ENCODE measurements at places on chromosomes 6 and 20. TPM values are rescaled to one million over a fixed set of nuclear protein-coding genes. Genes with fewer than 3 reads are reported as not detected.

Gene FOXO3
- 27.9 TPM for total RNA-seq

Gene COL9A3
- total RNA-seq: 0.69 TPM

Gene BMP2
- 0.31 TPM for total RNA-seq

Gene KIF13A
- 40.4 TPM for total RNA-seq

Gene CD40
- 2.4 TPM for total RNA-seq

Gene C6orf118
- total RNA-seq: not detected

Gene DNAH8
- total RNA-seq: not detected

Gene CST5
- total RNA-seq: not detected

Gene ZC2HC1B
- total RNA-seq: not detected

Gene SPACA1
- not detected for total RNA-seq

Gene ADGRG6
- total RNA-seq: 41.0 TPM

Gene MAPK13
- 0.36 TPM for total RNA-seq

Gene MRAP2
- total RNA-seq: 1.0 TPM

Gene CLVS2
- total RNA-seq: not detected

Gene MUC22
- total RNA-seq: not detected

Gene NKAPL
- total RNA-seq: 1.4 TPM

Gene CRISP3
- not detected for total RNA-seq

Gene PPIL6
- total RNA-seq: 4.8 TPM

Gene NNAT
- 0.15 TPM for total RNA-seq

Gene C4A
- 0.33 TPM for total RNA-seq

Gene SGK1
- 991 TPM for total RNA-seq

Gene CDSN
- not detected for total RNA-seq

Gene EYS
- not detected for total RNA-seq

Gene HLA-DOB
- 0.34 TPM for total RNA-seq

Gene DEF6
- total RNA-seq: 0.15 TPM

Gene METTL24
- not detected for total RNA-seq

Gene OR12D3
- total RNA-seq: not detected

Gene SYCP2L
- not detected for total RNA-seq

Gene C20orf202
- under 0.01 TPM for total RNA-seq

Gene HLA-DRB1
- 14.0 TPM for total RNA-seq

Gene CRISP2
- total RNA-seq: not detected

Gene GUCA1A
- total RNA-seq: not detected

Gene PCSK2
- 0.73 TPM for total RNA-seq

Gene MTFR2
- 11.7 TPM for total RNA-seq

Gene PRND
- total RNA-seq: not detected

Gene NKAIN2
- total RNA-seq: not detected

Gene TOMM34
- total RNA-seq: 16.5 TPM

Gene NCR2
- total RNA-seq: not detected

Gene PDE7B
- 10.0 TPM for total RNA-seq

All from melanocyte of skin (primary cell).